Bronchus fibroblast of lung (primary cell): ENCODE measurements at places on chromosomes 2 and 18. TPM values are rescaled to one million over a fixed set of nuclear protein-coding genes. Genes with fewer than 3 reads are reported as not detected.

The UCN gene
- total RNA-seq: 0.15 and 0.84 TPM in 2 replicates

The MRPL33 gene
- 70.5 and 116 TPM in 2 replicates for total RNA-seq

The REG3G gene
- not detected in 2 replicates for total RNA-seq

The PARD3B gene
- total RNA-seq: 1.2 and 2.5 TPM in 2 replicates

The MAP3K20 gene
- 29.0 and 34.1 TPM in 2 replicates for total RNA-seq

The MALL gene
- total RNA-seq: 6.7 and 9.8 TPM in 2 replicates

The LOXL3 gene
- total RNA-seq: 10.1 and 10.7 TPM in 2 replicates

The RALB gene
- 33.9 and 39.3 TPM in 2 replicates for total RNA-seq

The KIF1A gene
- total RNA-seq: 0.17 TPM in 1 of 2 replicates, not detected in the other

The RAB6D gene
- total RNA-seq: not detected in 2 replicates

The ACYP2 gene
- 5.2 and 7.6 TPM in 2 replicates for total RNA-seq

The C2orf76 gene
- 10.9 and 11.4 TPM in 2 replicates for total RNA-seq

The SCYGR4 gene
- not detected in 2 replicates for total RNA-seq

The ACMSD gene
- not detected in 2 replicates for total RNA-seq

The RAMP1 gene
- 22.0 and 23.4 TPM in 2 replicates for total RNA-seq

The CYTIP gene
- not detected in 2 replicates for total RNA-seq

The AQP12A gene
- not detected in 2 replicates for total RNA-seq

The CHRND gene
- not detected in 2 replicates for total RNA-seq

The LRP1B gene
- under 0.01 TPM in 2 replicates for total RNA-seq

The EVX2 gene
- total RNA-seq: not detected in 2 replicates

The EPHA4 gene
- total RNA-seq: 8.9 and 15.2 TPM in 2 replicates

The SIGLEC15 gene
- total RNA-seq: 0.67 and 1.3 TPM in 2 replicates

The HAAO gene
- total RNA-seq: 3.9 and 4.2 TPM in 2 replicates

The ABHD1 gene
- not detected in 2 replicates for total RNA-seq

The DYTN gene
- total RNA-seq: not detected in 2 replicates

The MC4R gene
- 0.15 TPM in 1 of 2 replicates, not detected in the other for total RNA-seq

The CD207 gene
- not detected in 2 replicates for total RNA-seq

The MFSD6 gene
- total RNA-seq: 12.1 and 14.7 TPM in 2 replicates
